ENCODE measurements at places on chromosomes 4 and X.

DNA sequence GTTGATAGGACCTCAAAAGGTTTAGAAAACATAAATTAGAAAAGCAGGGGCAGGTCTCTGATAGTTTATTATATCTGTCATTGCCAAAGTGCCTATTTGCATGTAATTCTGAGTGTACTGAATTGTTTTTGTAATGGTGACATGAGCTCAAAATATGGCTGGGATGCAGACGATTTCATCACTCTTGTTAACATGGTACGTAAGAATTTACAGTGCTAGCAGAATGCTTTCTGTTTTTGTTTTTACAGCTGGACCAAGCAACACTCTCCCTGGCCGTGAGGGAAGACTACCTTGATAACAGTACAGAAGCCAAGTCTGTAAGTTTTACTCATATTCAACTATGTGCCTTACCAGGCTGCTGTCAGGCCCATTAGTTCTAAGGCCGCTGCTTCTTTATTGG is 58.1 kb downstream of the PHEX start:
- no peak for DNase-seq

DNA sequence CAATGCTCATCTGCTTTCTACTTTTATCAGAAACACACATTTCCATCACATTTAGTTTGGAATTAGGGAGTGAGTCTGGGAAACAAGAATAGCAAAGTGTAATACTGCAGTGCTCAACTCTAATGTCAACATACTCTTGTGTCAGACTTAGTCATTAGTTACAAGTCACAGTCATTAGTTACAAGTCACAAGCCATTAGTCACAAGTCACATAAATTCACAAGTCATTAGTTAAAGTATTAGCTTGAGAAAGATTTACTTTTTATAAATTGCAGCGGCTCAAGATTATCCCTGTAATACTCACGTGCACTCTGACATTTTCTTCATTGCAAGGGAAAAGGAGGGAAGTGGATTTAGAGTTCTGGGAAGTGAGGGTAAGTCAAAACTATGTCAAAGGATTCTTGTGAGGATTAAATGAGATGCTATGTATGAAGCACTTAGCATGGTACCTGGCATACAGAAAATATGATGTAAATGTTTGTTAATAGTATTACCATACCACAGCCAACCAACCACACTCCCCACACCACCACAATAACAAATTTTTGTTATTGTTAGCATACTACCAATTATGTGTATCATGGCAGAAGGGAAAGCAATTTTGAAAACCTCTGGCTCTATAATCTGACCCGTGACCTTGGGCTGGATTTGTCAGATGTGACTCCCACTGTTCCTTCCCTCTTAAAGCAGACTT is 116.6 kb downstream of the ARHGAP24 start:
- DNase-seq, result no peak

DNA sequence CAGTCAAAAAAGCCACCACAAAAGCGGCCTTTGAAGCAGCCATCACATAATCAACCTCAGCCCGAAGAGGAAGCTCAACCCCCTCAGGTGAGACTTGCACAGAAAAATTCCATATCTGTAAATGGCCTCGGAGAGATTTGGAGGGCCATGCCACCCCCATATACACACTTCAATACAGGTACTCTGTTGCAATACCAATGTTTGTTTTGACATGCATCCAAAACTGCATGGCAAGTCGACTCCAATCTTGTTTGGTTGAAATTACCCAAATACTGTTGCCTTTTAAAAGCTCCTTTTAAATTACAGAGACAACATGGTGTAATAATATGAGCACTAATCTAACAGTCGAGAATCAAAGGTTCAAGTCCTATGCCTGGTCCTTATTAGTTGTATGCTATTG is 5.9 kb downstream of the ENAM start:
- no peak for DNase-seq

DNA sequence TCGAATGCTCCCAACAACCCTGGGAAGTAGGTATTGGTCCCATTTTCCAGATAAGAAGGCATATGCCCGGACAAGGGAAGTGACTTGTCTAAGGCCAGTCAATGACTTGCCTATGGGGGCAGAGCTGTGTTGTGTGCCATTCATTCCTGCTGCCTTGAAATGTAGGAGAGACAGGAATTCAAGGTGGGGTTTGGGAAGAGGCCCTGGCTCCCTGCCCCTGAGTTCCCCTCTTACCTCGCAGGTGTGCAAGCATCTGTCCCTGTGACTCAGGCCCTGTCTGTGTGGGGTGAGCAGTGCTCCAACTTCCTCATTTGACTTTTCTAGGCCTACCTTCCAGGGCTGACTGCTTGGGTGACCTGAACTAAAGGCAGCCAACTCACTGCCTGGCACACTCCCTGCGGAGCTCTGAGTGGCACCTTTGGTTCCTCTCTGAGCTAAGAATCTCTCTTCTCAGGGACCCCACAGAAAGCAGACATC is 5.1 kb downstream of the EFNB1 start:
- DNase-seq, result no peak

GRCh38 chr4:1243451-1244080 is 5.4 kb downstream of the CTBP1 start:
- DNase-seq, result no peak

DNA sequence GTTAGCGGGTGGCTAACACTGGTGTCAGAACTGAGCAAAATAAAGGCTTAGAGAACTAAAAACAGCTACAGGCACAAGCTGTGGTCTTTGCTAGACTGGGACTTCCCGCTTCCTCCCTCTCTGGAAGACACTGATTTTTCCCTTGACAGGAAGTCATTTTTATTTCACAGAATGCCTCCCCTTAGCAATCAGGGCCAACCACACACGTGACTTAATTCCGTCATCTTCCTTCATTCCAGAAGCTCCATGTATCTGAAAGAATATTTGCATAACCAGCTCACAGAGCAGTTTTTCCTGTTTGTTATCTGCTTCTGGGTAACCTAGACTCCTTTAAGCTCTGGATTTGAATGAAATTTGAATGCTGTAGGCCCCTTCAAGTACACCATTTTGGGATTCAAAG is 327.5 kb upstream of the FRG1 start:
- no peak for DNase-seq

- DNase-seq, result no peak
Measured at GRCh38 chr4:1291996-1292702, 2.5 kb downstream of the MAEA start.

GRCh38 chrX:30190426-30190825 is 24.9 kb upstream of the MAGEB2 start:
- no peak for DNase-seq

DNA sequence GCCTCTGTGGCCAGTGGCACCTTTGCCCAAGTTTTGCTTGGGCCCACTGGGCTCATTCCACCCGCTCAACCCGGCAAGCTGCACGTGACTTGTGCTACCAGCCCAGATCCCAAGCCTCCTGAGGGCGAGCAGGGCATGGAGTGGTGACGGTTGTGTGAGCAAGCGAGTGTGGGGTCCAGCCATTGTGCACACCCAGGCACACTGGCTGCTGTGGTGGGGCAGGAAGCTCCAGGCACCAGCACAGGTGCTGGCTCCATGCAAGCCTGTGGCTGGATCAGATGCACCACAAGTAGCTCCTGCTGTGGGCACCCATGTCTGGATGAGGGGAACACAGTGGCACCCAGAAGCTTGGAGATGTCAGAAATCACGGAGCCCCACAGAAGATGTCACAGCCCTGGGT is 557.0 kb upstream of the GNPDA2 start:
- DNase-seq, result no peak

GRCh38 chr4:48739560-48740019 is 40.5 kb downstream of the FRYL start:
- no peak for DNase-seq

DNA sequence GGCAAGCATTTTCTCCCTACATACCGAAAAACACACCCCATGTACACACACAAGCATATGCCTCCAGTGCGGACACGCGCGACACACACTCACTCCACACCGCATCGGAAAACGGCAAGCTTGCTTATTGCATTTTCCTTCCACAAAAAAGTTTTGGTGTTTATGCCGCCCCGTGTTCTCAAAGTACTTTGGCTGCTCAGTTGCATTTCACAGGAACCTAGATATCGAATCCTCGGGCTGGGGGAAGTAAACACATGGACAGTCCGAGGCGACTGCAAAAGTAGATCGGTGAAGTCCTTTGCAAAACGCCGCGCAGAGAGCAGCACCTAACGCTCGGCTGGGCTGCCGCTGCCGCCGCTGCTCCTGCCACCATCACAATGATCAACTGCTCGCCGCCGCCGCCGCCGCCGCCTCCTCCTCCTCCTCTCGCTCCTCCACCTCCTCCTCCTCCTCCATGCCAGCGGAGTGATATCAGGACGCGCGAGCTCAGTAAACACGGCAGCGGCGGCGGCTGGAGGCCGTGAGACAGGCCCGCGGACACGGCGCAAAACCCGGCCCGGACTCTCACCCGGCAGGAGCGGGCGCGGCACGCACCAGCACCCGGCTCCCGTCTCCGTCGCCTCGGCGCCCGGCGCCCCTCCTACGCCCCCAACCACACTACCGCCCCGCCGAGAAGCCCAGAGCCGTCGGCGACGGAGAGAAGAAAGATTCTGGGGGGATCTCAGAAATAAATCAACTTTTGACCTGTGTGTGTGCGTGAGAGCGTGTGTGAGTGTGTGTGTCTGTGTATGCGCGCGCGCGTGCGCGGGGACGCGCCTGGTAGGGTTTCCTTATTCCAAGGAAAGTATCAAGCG is at the start of gene MAML3:
Gene MAML3 (minus strand): TSS at position 467 of the 854 bp plus-strand sequence. CDS start 857 bp downstream, outside the sequence.
- DNase-seq, result peak; percentile 92

- no peak for DNase-seq
Measured at GRCh38 chrX:105869701-105870100, 47.4 kb downstream of the NRK start.

- no peak for DNase-seq
Measured at GRCh38 chr4:44186850-44187246, 261.8 kb downstream of the KCTD8 start.

GRCh38 chr4:88219099-88219498 is 60.7 kb upstream of the ABCG2 start:
- no peak for DNase-seq

- peak; percentile 24 for DNase-seq
Measured at GRCh38 chrX:153456161-153456560, 10.3 kb upstream of the TREX2 start.

DNA sequence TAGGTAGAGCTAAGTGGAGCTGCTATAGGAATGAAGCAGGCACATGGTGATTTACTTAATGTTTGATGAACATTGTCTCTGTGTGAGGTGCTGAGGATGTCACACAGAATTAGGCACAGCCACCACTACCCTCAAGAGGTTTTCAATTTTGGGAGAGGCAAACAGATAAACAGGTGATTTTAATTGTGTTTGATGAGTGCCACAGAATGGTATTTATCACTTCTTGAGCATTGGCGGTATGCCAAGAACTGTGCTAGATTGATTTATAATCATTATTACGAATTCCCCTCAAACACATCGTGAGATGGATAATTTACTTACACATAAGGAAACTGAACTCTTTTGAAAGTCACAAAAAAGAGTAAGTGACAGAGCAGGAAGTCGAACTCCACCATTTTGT is 74.8 kb downstream of the FREM3 start:
- DNase-seq, result no peak

DNA sequence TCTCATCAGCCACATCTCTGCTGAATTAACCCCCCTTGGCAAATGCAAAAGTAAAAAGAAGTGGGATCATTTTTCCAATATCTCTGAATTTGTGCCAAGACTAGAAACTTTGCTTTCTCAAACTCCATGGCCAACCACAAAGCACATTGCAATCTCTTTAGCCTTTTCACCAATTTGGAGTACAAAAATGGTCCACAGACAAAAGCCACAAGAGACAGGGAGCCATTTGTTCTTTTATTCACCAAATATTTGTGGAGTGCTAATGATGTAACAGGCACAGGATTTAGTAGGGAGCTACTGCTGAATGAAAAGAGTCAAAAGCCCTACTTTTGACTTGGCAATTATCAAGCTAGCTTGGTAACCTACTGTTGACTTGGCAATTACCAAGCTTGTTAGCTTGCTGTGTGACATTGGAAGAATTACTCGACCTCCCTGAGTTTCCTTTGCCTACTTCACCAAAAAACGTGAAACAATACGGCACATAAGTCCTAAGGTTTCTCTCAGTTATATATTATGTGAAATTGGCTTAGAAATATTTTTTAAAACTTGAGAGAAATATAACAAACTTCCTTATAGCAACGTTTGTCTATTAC is 97.1 kb upstream of the KLF3 start:
- no peak for DNase-seq

GRCh38 chr4:18397681-18398390 is 376.3 kb upstream of the LCORL start:
- no peak for DNase-seq

GRCh38 chr4:182494103-182494502 is 250.9 kb downstream of the TENM3 start:
- no peak for DNase-seq

DNA sequence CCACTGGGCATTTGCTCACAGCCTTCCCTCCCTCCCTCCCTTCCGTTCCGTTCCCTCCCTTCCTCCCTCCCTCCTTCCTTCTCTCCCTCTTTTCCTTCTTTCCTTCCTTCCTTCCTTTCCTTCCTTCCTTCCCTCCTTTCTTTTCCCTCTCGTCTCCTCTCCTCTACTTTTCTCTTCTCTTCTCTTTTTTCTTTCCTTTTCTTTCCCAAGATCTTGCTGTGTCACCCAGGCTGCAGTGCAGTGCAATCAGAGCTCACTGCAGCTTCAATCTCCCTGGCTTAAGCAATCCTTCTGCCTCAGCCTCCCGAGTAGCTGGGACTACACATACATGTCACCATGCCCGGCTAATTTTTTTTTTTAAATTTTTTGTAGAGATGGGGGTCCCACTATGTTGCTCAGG is 26.7 kb upstream of the ING2 start:
- DNase-seq, result no peak

DNA sequence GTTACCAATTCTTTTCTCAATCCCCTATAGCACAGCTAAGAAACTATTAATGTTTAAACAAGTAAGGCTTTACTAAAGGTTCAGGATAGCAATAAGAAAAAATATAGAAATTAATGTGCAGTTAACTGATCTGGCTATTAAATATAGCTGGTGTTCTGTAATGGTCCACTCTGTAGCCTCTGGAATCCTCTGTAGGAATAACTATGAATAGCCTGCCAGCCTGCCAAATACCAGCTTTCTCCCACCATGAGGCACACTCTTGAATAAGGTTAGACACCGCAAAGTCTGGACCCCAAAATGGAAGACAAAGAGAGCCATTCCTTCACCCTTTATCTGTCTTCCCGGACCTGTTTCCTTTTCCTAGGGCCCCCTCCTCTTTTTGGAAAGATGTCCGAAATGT is 30.6 kb downstream of the CEP44 start:
- no peak for DNase-seq

- no peak for DNase-seq
Measured at GRCh38 chrX:1883772-1884171, 268.9 kb downstream of the ASMT start.

GRCh38 chrX:77900688-77901087 is 1.4 kb downstream of the COX7B start:
- DNase-seq, result no peak

DNA sequence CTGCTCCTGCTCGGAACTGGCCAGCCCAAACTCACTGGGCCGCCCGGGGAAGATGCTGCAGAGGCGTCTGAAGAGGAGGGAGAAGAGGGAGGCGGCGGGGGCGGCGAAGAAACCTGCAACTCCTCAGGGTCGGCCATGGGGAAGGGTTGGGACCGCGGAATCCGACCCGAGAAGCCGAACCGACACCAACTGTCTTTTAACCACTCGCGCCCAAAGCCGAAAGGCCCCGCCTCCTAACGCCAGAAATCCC is at the start of gene C4orf46:
Gene C4orf46 (minus strand): TSS at position 223 of the 250 bp plus-strand sequence. CDS start 86 bp downstream, at position 137.
- DNase-seq, result no peak

- no peak for DNase-seq
Measured at GRCh38 chr4:6369035-6369434, 99.4 kb downstream of the WFS1 start.

- no peak for DNase-seq
Measured at GRCh38 chrX:68934421-68934820, 105.6 kb downstream of the EFNB1 start.

All from NCI-H446 treated with DMSO at 0.1 percent for 48 hours (cell line).